ENCODE measurements at places on chromosomes 7 and 10.

DNA sequence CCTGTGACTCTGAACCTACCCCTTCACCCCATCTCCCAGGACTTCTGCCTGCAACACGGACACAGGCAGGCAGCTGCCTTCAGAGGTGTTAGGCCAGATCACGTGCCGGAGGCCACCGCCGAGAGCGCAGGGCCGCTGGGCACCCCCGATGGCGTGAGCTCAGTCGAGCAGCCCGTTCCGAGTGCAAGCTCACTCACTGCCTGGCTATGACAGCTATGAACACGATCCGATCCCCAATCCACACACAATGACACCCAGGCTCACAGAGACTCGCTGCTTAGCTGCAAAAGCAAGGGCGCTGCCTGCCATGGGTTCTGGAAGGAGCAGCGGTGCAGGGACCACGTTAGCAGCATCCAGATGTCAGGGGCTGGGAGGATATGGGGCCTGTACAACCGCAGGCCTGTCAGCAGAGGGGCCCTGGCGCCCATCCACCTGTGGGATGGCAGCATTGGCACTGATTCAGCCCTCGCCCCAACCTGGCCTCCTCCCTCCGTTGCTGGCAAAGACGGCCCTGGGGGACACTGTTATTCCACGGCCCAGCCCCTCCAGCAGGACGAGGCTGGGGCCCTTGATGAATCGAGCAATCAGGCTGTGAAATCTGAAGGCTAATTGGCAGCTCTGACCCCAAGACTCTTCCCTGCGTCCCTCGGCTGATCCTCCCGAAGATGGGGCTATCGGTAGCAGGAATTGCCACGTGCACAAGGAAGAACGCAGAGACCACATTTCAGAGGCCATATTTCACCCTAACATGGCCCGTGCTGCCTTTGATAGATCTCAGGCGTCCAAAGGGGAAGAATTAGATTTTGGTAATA is 230.1 kb downstream of the ELFN1 start:
- DNase-seq: no peak

DNA sequence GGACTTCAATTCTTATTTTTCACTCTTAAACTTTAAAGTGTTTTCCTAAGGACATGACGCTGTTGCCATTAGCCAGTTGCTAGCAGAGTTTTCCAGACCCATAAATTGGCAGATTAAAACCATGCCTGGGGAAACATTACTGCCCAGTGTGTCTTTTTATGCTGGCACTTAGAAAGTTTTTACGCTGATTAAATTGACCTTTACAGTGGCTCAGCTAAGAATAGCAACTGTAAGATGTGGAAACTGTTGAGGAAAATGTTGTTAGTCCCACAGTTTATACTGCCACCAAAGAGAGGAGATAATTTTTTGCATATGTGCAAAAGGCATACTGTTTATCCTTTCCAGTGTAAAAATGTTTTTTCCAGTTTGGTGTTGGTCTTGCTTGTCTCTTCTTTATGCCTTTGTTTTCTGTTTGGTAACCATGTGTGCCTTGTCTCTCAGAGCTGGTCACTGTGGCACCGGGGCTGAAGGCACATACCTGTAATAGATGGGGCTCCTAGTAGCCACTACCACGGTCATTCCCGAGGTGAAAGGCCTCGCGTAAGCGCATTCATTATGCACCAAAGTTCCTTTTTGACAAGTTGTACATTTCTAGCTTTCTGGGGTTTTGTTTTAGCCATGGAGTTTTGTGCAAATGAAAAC is 45.3 kb downstream of the CYP17A1 start:
- no peak for DNase-seq

DNA sequence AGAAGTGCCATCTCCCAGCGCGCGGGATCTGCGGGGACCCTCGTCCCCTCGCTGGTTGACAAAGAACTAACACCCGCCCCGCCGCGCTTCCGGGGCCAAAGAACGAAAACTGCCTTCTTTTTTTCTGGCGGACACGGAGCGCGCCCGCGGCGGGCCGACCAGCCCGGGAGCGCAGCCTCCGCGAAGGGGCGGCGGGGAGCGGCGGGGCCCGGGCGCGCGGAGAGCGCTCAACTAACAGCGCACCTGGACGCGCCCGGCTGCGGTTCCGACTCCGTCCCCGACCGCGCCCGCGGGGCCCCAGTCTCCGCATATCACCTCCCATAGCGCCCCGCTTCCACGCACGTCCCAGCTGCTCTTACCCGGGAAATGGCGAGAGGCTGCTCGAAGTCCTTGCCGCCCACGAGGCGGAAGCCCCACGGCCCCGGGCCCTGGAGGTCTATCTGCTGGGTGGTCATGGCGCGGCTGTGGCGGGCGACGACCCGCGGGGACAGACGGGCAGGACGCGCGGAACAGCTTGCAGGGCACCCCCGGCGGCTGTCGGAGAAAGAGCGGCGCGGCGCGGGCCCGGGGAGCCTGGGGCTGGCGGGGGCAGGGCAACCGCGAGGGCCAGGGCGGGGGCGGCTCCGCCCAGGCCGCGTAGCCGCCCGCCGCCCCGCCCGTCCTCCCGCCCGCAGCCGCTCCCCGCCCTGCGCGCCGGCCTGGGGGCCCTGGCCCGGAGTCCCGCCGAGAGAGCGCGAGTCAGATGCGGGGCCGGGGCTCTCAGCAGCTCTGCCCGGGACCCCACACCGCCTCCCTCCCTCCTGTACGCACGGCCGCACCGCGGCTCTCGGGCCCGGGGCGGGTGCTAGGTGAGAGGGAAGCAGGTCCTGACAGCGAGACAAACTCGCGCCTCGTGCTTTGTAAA is at the start of gene PDLIM1:
Gene PDLIM1 (minus strand): TSS at position 543 of the 904 bp plus-strand sequence. CDS start 88 bp downstream, at position 455.
- peak; percentile 40 for DNase-seq

GRCh38 chr10:17143055-17143690 is 13.6 kb upstream of the CUBN start:
- no peak for DNase-seq

DNA sequence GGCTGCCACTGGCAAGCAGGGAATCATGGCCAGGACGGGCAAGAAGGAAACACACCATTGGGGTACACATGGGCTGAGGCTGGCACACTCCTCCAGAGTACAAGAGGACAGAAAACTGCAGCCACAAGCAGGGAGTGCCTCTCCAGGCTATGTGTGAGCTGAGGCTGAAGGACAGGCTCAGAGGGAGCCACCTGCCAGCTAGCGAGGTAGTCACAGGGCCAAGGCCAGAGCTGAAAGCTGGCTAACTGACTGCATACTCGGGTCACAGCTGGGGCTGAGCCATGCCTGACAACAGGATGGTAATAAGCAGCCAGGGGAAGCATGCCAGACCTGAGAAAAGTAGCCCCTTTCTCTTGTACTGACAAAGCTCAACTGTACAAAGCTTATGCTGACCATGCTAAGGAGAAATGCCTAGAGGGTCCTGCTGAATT is 52.0 kb downstream of the KIF5B start:
- DNase-seq: no peak

Data from NCI-H1417 (cell line).